ENCODE measurements at places on chromosomes 12 and 14. TPM values are rescaled to one million over a fixed set of nuclear protein-coding genes. Genes with fewer than 3 reads are reported as not detected.

- no peak for DNase-seq
Measured at GRCh38 chr14:28983279-28983678, 216.7 kb downstream of the FOXG1 start.

DNA sequence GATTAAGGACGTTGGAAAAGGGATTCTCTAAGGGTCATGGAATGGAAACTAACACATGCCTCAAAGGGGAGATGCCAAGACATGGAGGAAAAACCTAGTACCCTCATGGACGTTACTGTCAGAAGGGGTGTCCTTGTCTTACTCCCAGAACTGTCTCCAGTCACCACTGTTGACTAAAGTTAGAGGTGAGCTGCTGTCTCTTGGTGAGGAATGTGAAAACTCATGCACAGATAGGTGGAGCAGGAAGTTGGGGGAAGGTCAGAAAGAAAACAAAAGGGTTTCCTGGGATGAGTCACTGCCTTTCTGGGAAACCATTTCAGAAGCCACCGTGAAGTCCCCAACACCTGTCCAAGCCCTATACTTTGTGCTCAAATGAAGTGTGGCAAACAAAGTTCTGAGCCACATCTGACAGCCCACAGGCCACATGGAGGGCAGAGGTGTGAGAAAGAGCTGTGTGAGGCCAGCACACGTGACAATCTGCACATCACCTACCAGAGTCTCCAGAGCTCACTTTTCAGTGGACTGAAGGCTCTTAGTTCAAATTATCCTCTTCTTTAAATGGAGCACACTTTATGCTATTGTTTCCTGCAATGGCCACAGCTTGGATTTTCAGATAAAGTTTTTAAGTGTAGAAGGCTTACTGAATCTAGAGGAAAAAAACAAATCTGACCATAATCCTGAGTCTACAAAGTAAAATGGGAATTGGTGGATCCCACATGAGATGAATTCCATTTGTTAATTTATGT is 92.9 kb upstream of the EGLN3 start:
- no peak for DNase-seq

GRCh38 chr14:99812892-99813291 is 19.7 kb downstream of the EML1 start:
- no peak for DNase-seq

DNA sequence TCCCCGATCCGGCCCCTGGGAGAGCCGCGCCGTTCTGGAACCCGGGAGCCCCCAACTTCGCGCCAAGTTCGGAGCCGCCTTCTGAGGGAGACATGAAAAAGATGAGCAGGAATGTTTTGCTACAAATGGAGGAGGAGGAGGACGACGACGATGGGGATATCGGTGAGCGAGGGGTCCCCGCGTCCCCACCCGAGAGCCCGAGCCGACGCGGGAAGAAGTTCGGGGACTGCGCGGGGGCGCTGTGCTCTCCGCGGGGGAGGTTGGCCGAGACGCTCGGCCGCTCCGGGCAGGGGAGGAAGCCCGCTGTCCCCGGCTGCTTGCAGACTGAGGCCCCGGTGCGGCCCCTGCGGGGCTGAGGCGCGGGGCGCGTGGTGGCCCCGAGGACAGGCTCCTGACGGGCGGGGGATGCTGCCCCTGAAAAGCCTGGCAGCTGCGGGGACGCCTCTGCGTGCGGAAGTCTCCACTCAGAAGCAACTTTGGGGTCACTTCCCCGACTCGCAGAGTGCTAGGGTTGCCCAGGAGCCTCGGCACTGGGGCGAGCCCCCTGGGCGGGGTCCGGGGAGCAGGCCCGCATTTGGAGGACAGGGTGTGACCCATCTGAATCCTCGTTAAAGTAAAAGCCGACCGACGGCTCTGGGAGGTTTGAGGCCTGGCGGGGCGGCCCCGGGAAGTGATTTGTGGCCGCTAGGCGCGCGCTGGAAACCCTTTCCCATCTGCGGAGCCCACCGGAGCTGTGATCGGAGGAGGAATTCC is 511 bp downstream of the ANO6 start:
- DNase-seq: peak; percentile 72

DNA sequence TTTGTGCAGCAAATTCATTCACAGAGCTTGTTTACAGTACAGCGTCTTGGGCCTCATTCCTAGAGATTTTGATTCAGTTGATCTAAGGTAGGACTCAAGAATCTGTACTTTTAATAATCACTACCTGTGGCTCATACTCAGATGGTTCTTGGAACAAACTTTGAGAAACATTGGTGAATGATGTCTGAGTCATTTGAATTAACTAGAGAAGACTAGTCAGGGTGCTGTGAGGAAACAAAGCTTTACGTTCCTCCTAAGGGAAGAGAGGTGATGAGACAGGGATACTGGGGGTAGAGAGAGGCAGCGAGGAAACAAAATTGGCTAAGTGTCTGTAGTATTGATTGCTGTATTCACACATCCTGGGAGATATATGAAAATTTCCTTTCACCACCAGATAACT is 109.4 kb downstream of the SLC15A5 start:
- no peak for DNase-seq

The TAS2R8 gene
- not detected for total RNA-seq

DNA sequence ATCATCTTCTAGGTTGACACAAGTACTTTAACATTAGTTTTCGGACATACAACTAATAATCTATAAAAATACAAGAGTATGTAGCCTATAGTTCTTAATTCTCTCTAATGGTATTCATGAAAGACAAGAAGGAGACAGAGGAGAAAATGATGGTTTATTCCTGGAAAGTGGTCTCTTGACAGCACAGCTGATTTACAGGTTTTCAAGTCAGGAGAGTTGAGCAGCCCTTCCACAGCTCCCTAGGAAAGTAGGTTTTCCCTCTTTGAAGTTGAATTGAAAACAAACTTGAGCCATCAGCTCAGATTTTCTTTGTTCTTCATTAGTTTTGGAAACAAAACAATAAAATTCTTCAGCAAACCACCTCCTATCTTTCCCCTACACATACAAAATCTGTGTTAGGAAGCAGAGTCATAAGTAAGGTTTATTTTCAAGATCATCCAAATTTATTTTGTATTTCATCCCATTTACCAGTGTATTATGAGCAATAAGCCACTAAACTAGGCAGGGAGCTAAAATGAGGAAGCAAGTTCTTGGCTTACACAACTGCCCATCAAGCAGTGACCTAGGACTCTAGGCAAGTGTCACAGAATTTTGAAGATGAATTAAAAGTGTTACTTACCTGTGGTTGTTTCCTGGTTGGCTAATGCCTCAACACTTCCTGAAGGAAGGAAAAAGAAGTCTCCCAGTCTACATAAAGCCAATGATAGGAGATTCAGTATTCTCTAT is 357.0 kb downstream of the BCAT1 start:
- no peak for DNase-seq

DNA sequence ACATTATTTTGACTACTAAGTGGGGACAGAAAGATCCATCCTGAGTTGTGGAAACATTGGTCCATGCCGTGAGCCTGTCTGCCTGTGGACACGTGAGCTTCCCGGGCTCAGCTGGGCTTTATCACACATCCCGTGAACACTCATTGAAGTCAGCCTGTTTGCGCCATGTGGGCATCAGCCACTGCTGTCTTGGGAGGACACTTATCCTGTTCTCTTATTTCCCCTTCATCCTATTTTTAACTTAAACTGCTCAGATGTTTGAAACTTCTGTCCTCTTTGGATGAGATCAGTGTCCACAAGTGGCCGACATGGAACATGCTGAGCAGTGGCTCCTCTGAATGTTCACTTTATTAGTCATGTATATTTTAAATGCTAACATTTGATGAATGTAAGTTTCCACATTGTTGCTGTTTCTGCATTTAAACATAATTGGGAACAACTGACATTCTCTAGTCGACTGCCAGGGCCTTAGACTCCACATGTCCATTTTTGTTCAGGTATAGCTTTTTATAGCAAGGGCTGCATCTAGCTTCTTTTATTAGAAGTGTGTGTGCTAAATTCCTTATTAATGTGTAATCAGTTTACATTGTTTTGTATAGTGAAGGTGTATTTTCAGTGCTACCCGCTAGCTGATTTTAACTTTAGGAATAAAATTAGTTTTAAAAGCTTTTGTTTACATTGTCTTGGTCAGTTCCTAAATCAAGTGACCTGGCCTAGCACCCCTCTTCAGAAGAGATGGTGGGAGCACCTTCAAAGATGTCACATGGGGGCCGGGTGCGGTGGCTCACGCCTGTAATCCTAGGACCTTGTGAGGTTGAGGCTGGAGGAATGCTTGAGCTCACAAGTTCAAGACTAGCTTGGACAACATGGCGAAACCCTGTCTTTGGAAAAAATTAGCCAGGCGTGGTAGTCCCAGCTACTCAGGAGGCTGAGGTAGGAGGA is 24.0 kb downstream of the RNF34 start:
- DNase-seq: no peak

GRCh38 chr12:47282206-47282605 is 202.4 kb upstream of the AMIGO2 start:
- no peak for DNase-seq

DNA sequence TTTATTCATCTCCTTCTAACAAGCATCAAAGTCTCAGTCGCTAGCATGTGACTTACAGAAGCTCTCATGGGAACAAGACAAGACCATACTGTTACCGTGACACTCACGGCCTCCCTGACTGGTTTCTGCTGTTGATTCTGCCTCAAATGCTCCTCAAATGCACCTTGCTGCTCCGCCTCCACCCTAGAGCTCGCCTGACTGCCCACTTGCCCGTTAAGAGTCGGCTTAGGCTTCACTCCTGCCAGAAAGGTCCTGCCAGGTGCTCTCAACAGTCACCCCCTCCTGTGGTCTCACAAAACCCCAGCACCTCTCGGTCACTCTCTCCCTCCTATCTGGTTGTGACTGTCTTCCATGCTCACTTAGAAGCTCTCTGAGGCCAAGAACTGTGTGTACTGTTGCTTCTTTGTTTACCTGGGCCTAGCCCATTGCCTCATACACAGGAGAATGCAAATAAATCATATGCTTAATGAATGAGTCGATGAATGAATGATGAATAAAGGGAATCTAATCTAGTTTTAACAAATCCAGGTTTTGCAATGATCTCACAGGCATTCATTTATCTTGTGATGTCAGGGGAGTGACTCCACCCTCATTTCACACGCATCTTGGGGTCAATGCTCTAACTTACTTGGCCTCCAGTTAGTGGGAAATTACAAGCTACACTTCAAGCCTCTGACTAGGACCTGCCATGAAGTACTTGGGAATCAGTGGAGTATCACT is 41.3 kb downstream of the SSH1 start:
- DNase-seq: no peak

The SLC11A2 gene
- total RNA-seq: 31.2 TPM

The ANKRD33 gene
- not detected for total RNA-seq

GRCh38 chr12:116804051-116804450 is 65.9 kb downstream of the RNFT2 start:
- DNase-seq: no peak

The SHMT2 gene
- 242 TPM for total RNA-seq

DNA sequence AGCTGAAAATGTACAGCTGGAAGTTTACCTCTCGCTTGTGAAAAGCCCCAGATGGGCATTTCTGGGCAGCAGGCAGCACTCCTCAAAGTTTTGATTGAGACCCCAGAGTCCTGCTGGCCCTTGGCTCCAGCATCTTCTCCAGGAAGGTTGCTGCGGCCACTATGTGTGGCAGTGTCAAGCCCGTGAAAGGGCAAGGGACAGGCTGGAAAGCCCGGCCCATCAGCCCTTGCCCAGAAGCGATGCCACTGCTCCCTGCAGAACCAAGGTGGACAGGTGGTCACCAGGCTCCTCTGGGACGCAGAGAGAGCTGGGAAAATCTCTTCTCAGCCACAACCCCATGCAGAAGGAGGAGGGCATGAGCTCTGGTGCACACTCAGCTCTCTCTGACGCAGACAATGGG is 73.5 kb upstream of the BCL11B start:
- no peak for DNase-seq

DNA sequence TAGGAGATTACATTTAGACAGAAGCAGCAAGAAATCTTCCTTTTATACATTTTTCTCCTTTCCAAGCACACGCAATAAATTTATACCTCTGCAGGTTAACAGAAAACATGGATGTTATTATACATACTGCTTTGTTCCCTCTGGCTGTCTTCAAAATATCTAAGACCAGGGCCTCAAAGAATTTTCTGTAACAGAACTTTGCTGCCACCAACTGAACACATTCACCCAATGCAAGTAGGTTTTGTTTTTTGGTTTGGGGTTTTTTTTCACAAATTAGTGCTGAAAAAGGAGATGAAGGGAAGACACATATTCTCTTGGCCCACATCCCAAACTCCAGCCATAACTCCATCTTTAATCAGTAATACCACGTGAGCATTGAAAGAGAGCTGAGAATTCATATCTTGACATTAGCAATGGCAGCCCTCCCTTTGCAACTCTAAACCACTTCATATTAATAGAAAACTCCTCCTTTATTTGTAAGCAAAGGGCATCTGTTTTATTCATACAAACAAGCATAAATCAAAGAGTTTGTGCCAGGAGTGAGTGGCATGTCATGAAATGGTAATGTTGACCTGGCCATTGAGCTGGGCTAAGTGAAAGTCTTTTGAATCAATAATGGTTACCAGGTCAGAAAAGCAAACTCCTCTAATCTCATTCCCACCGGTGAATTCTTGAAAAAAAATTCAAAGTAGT is 150.8 kb upstream of the FSCB start:
- no peak for DNase-seq

The EML5 gene
- 0.13 TPM for total RNA-seq

DNA sequence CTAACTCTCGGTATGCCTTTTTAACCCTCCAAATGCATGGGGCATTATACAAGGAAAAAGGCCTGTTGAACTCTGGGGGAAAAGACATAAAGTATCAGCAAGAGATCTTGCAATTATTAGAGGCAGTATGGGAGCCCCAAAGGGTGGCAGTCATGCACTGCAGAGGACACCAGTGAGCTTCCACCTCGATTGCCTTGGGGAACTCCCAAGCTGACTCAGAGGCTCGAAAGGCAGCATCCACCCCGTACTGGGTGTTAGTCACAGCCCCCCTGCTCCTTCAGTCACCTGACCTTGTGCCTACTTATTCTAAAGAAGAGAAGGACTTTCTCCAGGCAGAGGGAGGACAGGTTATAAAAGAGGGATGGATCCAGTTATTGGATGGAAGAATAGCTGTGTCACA is 781.4 kb upstream of the TMEM132C start:
- no peak for DNase-seq

- DNase-seq: no peak
Measured at GRCh38 chr14:68226523-68226922, 406.9 kb downstream of the RAD51B start.

The ACSM4 gene
- not detected for total RNA-seq

- DNase-seq: no peak
Measured at GRCh38 chr12:29314416-29314815, 66.6 kb downstream of the ERGIC2 start.

DNA sequence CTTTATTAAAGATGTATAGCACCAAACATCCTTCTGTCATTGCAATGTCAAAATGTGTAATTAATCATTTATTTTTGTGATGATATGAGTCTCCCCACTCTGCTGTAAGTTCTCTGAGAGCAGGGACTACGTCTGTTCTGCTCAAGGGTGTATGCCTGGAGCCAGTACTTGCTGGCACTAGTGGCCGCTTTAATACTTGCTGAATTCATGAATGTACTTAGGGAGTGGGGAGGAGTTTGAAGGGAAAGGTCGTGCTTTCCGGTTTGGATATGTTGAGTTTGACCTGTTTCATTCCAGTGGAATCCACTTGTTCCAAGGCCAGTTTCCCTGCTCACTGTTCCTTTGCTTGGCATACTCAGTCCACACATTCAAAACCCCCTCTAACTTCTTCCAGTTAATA is 1.9 kb upstream of the DCAF5 start:
- DNase-seq: no peak
